ENCODE measurements at places on chromosomes 4 and X.

DNA sequence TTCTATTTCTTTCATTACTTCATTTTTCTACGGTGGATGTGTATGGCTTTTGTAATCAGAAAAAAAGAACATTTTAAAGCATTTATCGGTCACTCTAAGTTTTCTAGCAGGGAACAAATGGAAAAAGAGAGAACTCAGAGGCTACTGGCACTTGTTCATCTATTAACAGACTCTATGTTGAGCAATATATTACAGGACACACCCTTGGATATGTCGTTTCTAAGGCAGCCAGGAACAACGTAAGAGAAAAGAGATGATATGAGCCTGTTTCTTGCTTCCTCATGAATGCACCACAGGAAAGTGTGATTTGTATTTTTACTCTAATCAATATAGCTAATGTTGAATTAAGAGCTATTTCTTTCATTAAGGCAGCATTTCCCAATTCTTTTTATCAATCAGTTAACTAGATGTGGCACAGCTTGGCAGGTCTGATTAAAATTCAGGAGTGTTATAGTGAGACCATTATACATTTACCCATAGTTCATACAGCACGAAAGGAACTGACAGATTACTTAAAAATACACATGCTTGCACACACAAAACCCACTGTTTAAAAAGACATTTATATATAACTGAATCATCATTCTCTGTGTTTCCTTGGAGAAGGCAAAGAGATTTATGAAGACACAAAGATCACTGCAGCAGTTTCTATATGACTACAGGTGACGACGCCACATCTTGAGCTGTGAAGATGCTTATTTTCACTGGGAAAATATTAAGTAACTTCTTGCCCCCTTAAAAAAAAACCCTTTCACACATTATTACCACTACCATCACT, 13.0 kb downstream of the RAB9B start:
- no peak for DNase-seq

DNA sequence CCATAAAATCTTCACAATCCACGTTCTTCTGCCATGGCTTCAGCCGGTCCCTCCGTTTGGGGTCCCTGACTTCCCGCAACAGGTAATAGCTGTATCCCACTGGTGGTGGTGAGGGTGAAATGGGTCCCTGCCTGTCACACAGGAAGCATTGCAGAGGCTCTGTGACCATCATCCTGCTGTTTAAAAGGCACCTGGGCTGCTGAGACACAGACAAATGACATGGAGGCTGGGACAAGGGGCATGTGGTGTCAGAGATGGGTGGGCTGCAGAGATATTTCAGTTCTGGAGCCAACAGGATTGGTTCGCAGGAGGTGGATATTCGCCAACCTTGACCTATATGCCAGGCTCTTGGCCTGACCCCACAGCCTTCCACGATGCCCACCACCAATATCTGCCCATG, 82.1 kb downstream of the JAKMIP1 start:
- no peak for DNase-seq

GRCh38 chr4:145044341-145044740, 53.7 kb downstream of the ANAPC10 start:
- no peak for DNase-seq

GRCh38 chr4:37533286-37534033, 152.7 kb downstream of the RELL1 start:
- DNase-seq: no peak

- DNase-seq: no peak
Observed at GRCh38 chrX:72340041-72340440, 34.3 kb upstream of the CITED1 start.

DNA sequence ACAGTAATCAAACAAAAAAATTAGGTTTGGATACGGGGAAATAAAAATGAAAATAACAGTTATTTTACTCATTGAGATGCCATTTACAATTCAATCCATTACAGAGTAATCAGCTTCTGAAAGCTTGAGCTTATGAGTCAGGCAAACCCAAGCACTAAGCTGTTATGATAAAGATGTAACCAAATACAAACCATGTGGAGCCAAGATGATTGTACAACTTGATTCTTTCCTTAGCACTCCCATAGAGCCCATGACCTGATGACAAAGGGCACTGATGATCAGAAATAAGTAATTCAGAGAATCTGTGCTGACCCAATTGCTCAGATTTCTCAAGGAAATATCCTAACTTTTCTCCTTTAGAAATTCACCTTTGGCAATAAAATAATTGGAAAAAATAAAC, 40.5 kb upstream of the PRKG2 start:
- no peak for DNase-seq

DNA sequence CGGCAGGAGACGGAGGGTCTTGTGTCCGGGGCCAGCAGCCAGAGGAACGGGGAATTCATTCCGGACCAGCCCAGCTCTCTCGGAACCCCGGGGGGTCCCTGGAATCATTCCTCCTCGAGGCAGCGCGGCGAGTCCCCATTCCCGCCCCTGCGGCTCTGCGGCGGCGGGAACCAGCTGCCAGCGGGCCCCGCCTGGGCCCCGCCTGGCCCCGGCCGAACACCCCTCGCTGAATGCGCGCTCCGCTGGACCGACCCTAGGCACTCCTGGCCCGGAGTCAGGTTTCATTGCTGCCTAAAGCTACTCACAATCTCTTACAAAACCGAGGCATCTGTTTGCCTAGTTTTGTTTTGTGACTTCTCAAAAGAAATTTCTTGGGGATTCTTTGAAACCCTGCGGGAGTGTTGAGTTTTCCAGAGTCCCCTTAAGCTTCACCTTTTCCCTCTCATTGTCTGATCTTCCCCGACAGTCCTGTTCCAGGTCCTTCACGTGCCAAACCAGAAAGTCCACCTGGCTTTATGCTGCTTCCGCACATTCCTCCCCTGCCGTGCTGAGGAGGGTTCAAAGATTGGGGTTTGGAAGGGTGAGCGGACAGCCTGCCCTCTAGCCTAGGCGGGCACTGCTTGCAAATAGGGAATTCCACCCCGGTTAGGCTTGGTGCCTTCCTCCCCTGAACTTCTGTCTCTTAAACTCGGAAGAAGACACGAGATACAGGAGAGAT, 789 bp downstream of the ARHGAP10 start:
- DNase-seq: no peak
